GM13976 (cell line): ENCODE measurements at places on chromosomes 7 and 10.

DNA sequence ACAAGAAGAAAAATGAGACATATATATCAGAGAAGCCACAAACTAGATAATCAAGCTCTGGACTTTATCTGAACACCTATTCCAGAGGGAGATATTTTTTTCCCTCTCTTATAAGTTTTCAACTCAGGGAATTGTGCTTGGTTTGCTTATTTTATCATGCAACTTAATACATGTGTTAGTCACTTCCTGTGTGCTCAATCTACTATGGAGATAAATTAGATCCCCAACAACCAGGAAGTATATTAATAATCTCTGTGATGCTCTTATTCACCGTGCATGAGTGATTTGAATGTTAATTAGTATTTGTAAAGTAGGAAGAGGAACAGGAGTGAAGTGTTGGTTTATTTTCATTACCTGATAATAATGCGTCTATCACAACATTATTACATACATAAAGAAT, 38.8 kb upstream of the ZNF365 start:
- no peak for DNase-seq

GRCh38 chr10:128579280-128579865, 453.1 kb upstream of the MKI67 start:
- DNase-seq, result no peak

DNA sequence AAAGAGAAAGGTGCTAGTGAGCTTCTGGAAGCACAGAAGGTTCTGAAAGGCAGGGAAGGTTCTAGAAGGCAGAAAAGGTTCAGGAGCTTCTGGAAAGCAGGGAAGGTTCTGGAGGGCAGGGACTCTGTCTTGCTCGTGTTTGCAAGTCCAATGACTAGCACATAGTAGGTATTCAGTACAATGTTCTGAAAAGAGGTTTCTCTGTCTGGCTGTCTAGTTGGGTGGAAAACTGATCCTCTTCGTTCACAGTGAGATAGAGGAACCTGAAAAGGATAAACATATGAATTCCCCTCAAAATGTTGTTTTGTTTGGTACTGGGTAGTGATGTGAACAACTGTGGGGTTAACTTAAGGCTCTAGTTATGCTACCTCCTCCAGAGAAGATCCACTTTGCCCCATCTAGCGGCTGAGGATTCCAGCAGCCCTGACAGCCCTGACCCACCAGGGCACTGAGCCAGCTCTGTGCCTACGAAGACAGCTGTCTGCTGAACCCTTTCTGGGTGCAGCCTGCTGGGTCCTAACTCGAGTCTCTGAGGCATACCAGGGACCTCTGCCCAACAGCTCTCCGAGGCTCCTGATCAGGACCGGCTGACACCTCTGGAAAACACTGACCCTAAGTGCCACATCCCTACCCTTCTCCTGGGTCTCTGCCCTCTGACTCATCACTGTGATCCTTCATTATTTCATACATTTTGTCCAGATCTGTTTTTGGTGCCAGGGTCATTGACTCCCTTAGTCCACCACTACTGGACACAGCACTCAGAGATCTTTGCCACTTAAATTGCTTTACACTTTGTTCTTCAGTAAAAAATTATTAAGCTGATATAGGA, 15.4 kb downstream of the PTPRN2 start:
- DNase-seq, result no peak

GRCh38 chr7:26609532-26609931, 254.9 kb downstream of the SKAP2 start:
- DNase-seq, result no peak

GRCh38 chr7:91814189-91814588, 66.3 kb downstream of the MTERF1 start:
- DNase-seq, result no peak

- DNase-seq, result no peak
Observed at GRCh38 chr10:31010062-31010461, 21.6 kb downstream of the ZNF438 start.

GRCh38 chr10:3263082-3263481, 90.5 kb upstream of the PITRM1 start:
- DNase-seq, result no peak

- peak; percentile 44 for DNase-seq
Observed at GRCh38 chr7:26863518-26864308, 677 bp downstream of the SKAP2 start.

DNA sequence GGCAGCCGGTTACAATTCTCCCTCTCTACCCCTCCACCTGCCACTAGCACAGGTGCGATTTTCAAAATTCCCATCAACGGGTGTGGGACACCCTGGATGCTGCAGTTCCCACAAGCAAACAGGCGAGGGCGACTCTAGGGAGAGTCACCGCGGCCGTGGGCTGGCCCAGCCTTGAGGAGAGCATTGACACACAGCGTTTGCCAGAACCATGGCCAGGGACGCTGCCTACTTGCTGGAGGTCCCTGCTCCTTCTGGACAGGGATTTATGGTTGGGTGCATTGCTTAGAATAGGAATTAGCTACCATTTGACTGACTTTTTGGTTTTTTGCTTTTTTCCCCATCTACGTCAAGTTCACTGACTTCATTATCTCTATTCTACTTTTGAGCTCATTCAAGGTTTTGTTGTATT, 19.0 kb upstream of the CLDN4 start:
- DNase-seq, result peak; percentile 78

- DNase-seq, result no peak
Observed at GRCh38 chr7:38007096-38007495, 86.7 kb downstream of the EPDR1 start.

DNA sequence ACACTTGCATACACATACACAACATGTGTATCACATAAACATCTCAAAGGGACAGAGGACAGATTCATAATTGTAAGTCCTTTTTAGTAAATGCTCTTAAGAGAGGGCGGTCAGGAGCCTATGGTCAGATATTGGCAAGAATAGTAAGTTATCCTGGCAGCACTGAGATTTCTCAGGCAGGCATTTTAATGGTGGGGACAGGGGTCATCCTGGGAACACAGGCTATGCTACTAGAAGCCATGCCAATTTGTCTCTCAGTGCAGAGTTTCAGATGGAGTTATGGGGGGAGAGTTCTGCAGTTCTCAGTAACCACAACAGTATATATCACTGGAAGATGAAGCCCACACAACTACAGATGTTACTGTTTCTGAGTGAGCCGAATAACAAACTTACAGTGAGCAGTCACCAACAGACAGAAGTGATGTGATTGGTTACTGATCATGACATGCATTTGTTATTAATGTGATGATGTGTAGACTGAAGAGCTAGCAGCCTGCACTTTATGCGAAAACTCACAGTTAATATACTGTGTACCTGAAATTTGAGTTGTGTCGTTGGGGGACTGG, 16.4 kb downstream of the ZNF487 start:
- peak; percentile 61 for DNase-seq

GRCh38 chr7:110170841-110171240, 920.1 kb upstream of the LRRN3 start:
- no peak for DNase-seq

DNA sequence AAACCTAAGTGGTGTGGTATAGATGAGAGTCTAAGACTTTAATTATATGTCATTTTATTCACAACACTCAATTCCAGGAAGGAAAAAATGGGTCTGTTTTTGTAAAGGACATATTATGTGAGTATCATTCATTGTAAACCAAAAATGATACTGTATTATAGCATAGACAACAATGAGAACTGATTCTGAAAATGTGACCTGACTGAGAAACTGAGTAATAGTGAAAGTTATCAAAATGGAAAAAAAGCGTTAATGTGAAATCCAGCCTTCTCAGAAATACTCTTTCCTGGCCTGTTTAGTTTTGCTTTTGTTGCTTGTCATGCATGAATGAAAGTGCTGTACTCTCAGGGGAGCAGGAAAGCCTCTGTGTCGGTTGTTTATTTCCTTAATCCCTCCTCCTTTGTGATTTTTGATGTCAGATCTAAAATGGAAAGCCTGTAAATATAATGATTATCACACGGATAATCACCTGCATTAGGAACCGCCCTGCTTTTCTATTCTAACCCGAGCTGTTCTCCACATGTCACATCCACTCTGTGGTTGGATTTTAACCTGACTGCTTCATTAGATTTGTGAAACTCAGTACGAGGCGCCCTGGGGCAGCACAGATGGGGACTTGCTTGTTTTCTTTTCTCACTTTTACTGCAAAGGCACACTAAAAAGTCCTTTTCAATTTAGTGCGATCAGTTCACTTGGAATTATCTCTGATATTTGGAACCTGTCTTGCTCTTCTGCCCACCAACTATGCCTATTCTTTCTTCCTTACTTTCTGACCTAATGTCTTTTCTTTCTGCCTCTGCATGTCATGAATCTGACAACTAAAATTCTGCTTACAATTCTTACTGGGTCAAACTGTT, 240.9 kb upstream of the KAT6B start:
- DNase-seq, result peak; percentile 31

GRCh38 chr7:4612939-4613841, 68.9 kb upstream of the FOXK1 start:
- DNase-seq, result no peak

GRCh38 chr7:35792472-35792871, 8.4 kb upstream of the SEPTIN7 start:
- DNase-seq, result no peak

DNA sequence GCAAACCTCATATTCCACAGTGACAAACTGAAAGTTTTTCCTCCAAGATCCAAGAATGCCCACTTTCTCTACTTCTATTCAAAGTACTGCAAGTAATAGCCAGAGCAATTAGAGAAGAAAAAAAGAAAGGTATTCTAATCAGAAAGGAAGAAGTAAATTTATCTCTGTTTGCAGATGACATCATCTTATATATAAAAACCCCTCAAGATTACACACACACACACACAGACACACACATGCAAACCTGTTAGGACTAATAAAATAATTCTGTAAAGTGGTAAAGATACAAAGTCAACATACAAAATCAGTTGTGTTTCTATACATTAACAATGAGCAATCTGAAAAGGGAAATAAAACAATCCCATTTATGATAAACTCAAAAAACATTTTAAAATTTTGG, 44.7 kb upstream of the AASS start:
- no peak for DNase-seq

DNA sequence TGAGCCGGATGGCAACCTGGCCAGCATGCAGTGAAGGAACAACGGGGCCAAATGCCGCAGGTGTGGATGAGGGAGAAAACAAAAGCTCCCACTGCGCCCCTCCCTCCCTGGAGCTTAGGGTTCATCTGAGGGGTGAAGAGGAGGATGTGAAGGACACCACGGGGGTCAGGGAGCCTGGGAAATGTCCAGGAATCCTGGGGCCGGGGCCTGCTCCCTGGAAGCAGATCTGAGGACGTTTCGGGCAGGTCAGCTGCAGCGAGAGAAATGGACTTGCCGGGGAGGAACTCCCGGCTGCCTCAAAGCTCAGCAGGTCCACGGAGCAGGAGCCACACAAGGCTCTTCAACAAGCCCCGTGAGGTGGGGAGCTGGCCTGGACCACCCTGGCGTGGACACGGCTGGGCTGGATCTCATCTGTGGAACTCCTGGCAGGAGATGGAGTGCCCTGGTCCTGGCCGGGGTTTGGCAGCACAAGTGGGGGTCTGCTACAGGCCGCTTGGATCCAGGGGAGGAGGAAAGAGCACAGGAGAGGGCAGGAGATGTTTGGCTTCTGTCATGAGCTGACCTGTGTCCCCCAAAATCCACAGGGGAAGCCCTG, 585.0 kb downstream of the PTPRN2 start:
- DNase-seq, result no peak

DNA sequence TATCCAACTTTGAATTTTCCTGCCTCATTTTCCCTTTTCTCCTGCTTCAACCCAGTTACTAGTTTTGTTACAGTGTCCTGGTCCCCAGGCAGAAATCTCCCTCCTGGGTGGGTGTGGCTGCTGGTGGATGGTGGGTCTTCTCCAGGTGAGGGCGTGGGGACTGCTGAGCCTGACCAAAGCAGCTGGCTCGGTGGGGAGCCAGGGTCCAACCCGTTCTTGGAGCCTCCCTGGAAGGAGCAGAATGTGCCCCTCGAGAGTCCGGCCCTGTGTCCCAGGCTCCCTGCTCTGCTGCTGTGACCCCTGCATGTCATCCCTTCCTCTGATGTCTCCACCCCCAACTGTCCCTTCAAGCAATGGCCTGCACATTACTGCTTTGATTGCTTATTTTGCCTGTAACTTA, 86.6 kb upstream of the TCERG1L start:
- no peak for DNase-seq

DNA sequence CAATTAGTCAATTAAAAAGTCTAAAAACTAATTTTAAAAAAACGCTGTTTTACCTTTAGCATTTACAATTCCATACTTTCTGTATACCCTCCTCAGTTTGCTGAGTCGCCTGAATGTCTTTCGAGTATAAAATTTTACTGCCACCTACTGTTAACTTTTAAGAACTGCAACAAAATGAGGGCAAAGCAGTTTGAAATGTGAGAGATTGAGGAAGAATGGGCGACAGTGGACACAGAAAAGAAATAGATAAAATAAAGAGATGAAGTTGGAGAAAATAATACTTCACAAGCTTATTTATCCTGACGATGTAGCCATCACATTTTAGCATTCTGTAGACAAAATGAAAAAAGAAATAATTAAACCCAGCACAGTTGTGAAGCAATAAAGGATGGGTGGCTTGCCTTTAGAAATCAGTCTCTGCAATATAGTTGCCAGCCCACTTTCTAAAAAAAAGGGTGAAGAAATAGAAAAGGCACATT, 110.8 kb upstream of the PTN start:
- DNase-seq, result peak; percentile 30

DNA sequence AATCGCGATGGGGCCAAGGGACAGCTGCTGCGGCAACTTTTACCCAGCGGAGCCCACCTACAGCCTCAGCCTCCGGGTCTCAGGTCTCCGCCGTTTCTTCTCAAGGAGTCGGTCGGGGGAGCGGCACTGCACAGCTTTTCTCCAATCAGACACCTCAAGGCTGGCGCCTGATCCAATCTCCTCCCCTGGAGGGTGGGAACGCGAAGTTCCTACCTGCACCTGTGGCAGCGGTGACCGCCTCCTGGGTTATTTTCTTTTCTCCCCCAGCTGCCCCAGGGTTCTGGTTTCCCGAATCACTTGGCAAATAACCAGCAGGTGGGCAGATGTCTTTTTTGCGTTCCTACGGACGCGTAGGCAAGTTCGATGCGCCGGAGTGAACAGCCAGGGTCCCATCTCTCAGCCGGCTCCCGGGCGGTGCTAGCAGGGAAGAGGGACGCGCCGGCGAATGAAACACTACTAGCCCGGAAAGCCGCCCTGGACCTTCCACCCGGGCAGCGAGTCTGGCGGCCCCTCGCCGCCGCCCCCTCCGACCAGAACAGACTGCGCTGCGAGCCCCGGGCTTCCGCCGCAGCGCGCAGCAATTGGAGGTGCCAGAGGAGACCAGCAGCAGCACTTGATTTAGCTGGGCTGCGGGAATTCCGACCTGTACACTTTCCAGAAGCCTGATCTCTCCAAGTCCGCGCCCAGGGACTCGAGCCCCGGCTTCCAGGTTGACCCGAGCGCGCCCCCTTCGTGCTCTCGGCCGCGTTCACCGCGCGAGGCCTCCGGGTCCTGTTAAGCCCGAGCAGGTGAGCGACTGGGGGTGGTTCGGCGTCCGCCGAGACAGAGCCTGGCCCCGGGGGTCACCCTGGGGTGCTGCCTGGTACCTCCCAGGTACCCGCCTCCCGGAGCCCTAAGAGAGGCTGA, at the start of gene PRR15:
Gene PRR15 (plus strand): TSS at position 246 of the 906 bp plus-strand sequence. CDS start 2,495 bp downstream, outside the sequence.
- DNase-seq, result peak; percentile 38

DNA sequence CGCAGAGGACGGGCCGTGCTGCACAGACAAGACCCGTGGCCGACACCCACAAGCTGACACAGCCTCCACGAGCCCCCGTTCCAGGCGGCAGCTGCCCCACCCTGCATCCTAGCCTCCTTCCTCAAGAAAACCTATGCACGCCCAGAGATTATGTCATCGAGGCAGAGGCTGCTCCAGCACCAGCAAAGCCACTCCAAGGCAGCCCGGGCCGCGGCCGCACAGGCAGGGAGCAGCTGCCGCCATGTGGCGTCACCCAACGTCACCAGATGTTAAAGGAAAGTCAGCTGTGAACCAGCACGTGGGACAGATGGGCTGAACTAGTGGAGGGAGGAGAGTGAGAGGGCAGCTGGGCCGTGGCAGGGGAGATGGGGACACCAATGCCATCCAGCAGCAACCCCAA, 59.8 kb downstream of the STK32C start:
- DNase-seq, result no peak
